HFFc6 (cell line): ENCODE measurements at places on chromosomes 2 and 18.

GRCh38 chr2:222332116-222332515, 33.3 kb upstream of the PAX3 start:
- DNase-seq, result no peak
- H3K4me3 ChIP-seq, result no peak overlapping the region
- H3K4me1 ChIP-seq, result no peaks in the 10 kb centered on the region
- no peak overlapping the region for H3K27ac ChIP-seq
- no peaks in the 10 kb centered on the region for H3K36me3 ChIP-seq
- no peaks in the 10 kb centered on the region; the same call in 1 of the 2 replicates for H3K27me3 ChIP-seq

GRCh38 chr18:34760444-34760843, 50.3 kb downstream of the DTNA start:
- H3K27me3 ChIP-seq, result peaks cover 3% of the 10 kb centered on the region; the same call in 1 of the 2 replicates
- no peak overlapping the region for H3K27ac ChIP-seq
- no peak overlapping the region for H3K4me3 ChIP-seq
- H3K4me1 ChIP-seq, result no peaks in the 10 kb centered on the region
- no peaks in the 10 kb centered on the region for H3K36me3 ChIP-seq
- no peak for DNase-seq

GRCh38 chr2:12721566-12722446, 5.1 kb downstream of the TRIB2 start:
- no peak for DNase-seq
- H3K27me3 ChIP-seq, result peaks cover 2% of the 10 kb centered on the region; the same call in 1 of the 2 replicates
- H3K36me3 ChIP-seq, result peaks cover 54% of the 10 kb centered on the region
- H3K4me1 ChIP-seq, result peaks cover 60% of the 10 kb centered on the region
- peak overlapping the region; percentile 98 for H3K4me3 ChIP-seq

- H3K36me3 ChIP-seq, result no peaks in the 10 kb centered on the region
- no peak overlapping the region for H3K4me3 ChIP-seq
- H3K4me1 ChIP-seq, result no peaks in the 10 kb centered on the region
Observed at GRCh38 chr18:58407649-58408407, 221.1 kb downstream of the ALPK2 start.

DNA sequence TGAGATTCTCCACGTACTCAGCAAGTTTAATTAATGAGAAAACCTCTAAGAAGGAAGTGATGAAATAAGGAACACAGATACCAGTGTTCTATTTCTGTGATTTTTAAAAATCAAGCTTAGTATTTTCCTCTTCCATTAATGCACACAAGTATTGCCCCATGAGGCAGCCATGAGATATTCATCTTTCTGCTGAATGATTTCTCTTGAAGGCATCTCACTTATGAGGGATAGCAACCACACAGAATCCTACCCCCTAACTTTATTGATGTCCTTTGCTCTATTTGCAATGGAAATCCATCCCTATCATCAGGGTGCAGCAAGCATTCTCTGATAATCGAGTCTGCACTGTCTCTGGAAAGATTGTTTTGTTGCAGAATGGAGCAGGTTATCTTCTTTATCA, 244.1 kb upstream of the NRP2 start:
- no peaks in the 10 kb centered on the region; the same call in 1 of the 2 replicates for H3K27me3 ChIP-seq
- DNase-seq, result peak; percentile 37
- peak overlapping the region; percentile 13; the same call in 1 of the 2 replicates for H3K4me3 ChIP-seq
- no peak overlapping the region for H3K27ac ChIP-seq
